K562 (cell line): ENCODE measurements at places on chromosomes 7 and 10. TPM values are rescaled to one million over a fixed set of nuclear protein-coding genes. Genes with fewer than 3 reads are reported as not detected.

- no peaks in the 10 kb centered on the region; the same call in 1 of the 2 replicates for H3K4me1 ChIP-seq
- H3K27ac ChIP-seq: no peak overlapping the region
- DNase-seq: no peak
Measured at GRCh38 chr10:87518937-87519336, 14.2 kb downstream of the MINPP1 start.

DNA sequence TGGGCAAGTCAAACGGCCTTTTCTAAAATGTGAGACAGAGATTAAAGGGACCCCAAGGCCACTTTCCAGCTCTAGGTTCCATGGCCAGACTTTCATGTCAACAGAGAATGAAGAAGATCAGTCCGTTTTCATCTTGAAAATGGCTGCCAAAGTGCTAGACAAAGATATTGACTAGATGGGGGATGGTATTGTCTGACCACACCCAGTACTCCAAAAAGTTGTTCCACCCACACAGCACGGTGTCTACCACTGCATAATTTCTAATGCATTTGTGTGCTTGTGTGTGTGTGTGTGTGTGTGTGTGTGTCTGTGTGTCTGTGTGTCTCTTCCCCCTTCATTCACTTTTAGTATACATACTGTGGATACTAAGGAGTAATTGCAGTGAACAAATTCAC is 1.3 kb downstream of the COL1A2 start:
- H3K4me1 ChIP-seq: peaks cover 7% of the 10 kb centered on the region
- H3K27ac ChIP-seq: peak overlapping the region; percentile 31; the same call in 2 of the 3 replicates
- H3K27me3 ChIP-seq: peaks cover 10% of the 10 kb centered on the region; the same call in 1 of the 2 replicates

GRCh38 chr7:96870934-96871333 is 134.4 kb upstream of the DLX6 start:
- H3K27ac ChIP-seq: no peak overlapping the region
- no peaks in the 10 kb centered on the region for H3K4me1 ChIP-seq
- H3K4me3 ChIP-seq: no peak overlapping the region
- H3K27me3 ChIP-seq: no peaks in the 10 kb centered on the region
- no peak for DNase-seq

GRCh38 chr10:104449391-104449790 is 95.8 kb downstream of the CFAP58 start:
- H3K27me3 ChIP-seq: no peaks in the 10 kb centered on the region
- H3K27ac ChIP-seq: no peak overlapping the region
- DNase-seq: no peak
- no peaks in the 10 kb centered on the region for H3K4me1 ChIP-seq
- no peak overlapping the region for H3K4me3 ChIP-seq

DNA sequence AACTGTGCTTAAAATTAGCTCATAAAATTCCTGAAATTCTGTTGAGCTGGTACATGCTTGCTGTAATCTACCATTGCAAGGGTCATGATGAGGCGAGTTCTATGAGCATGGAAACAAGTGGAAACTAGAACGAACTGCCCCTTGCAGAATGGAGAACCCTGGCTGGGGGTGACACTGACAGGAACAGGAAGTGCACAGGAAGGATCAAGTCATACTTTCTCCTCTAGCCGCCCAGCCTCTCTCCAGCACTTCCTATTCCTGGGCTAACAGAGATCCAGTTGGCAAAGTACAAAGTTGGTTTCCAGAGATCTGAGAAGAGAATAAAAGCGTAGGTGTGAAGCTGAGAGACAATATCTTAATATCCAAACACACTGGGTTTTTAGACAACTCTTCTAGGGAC is 414.2 kb upstream of the PODXL start:
- no peak overlapping the region for H3K27ac ChIP-seq

- no peaks in the 10 kb centered on the region for H3K36me3 ChIP-seq
- H3K4me1 ChIP-seq: peaks cover 2% of the 10 kb centered on the region; the same call in 1 of the 3 replicates
- H3K27ac ChIP-seq: no peak overlapping the region
- H3K4me3 ChIP-seq: no peak overlapping the region
- DNase-seq: no peak
Measured at GRCh38 chr10:84353052-84353803, 24.8 kb downstream of the CCSER2 start.

DNA sequence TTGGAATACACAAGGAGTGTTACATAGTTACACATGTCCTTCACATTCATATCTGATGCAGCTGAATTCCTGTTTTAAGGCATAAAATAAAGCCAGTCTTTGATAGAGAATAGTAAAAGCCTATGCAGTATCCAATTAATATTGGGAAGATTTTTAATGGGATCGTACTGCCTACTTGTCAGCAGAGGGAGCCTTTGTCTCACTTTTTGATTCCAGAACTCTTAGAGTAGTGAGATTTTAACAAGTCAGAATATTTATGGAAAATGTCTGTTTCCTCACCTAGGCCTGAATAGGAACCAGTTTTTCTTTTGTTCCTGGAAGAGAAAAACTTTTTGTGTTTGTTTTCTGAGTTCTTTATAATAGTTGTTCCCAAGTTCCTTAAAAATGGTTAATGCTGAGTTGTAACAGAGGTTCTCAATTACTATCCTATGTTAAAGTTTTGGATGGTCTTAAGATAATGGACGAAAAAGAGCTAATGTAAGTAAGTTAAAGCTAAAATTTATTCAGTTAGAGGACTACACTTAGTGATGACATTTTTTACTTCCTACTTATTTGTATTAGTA is 114.0 kb downstream of the BBS9 start:
- no peaks in the 10 kb centered on the region for H3K27me3 ChIP-seq
- H3K4me1 ChIP-seq: no peaks in the 10 kb centered on the region
- peak; percentile 23 for DNase-seq
- H3K27ac ChIP-seq: no peak overlapping the region
- H3K4me3 ChIP-seq: no peak overlapping the region
- no peaks in the 10 kb centered on the region for H3K36me3 ChIP-seq

DNA sequence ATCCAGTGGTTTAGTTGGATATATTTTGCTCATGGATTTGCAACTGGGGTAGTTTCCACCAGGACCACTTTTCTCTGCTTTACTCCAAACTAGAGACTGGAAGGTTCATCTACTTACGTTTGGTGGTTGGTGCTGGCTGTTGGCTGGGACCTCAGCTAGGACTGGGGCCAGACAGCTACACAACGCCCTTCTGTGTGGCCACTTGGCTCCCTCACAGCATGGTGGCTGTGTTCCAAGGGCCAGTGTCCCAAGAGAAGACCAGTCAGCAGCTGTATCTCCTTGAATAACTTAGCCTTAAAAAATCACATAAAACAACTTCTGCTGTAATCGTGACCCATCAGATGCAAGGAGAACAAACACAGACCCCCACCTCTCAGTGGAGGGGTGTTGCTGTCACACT is 4.2 kb upstream of the KCNH2 start:
- peaks cover 29% of the 10 kb centered on the region for H3K27me3 ChIP-seq
- H3K27ac ChIP-seq: no peak overlapping the region
- no peak for DNase-seq

DNA sequence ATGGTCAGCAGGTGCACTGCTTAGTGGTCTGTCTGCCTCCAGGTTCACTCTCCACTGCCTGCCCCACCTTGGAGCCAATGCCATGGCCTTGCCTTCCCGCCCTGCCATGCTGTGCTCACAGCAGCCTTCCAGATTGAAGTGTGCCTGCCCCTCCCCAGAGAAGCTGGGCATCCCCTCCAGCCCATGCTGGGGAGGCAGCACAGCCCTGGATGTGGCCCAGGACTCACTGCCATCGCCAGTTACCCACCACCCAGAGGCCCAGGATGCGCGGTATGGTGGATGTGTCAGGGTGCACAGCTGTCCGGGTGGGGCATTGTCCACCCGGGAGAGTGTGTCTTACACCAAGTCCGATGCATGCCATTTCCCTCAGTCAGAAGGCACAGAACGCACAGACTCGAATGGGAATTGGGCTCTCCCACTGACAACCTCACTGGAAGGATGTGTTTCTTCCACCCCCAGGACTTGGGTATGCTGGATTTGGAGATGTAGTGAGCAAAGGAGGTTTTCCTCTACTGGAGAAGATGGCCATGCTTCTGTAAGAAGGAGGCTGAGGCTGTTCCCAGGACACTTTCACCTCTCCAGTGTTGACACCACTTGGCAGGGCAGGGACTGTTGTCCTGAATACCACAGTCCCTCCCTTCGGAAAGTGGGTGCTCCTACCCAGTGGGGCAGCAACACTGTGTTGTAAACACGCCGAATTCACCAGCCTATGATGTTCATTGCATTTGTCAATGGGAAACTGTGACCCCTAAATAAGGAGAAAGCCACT is 122.0 kb downstream of the ADARB2 start:
- no peak for DNase-seq
- H3K27ac ChIP-seq: no peak overlapping the region

DNA sequence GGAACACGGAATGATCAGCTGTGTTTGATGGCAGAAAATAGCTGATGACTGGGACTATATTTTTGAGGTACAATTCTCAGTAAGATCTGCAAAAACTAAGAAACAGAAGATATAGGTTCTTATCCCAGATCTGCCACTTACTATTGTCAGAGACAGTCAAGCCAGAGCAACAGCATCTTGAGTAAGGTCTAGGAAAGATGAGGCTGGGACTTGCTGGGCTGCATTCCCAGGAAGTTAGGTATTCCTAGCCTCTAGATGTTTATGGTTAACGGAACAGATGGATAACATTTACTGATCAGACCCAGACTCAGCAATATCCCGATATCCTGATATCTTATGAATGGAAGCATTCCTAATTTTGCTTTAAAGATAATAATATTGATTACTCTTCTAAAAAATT is 68.7 kb upstream of the DNAJB12 start:
- no peaks in the 10 kb centered on the region for H3K27me3 ChIP-seq
- DNase-seq: no peak
- H3K4me3 ChIP-seq: no peak overlapping the region
- H3K4me1 ChIP-seq: no peaks in the 10 kb centered on the region
- no peak overlapping the region for H3K27ac ChIP-seq
- H3K36me3 ChIP-seq: peaks cover 4% of the 10 kb centered on the region; the same call in 2 of the 3 replicates

GRCh38 chr10:119205894-119206602 is 1.3 kb upstream of the GRK5 start:
- peak; percentile 49 for DNase-seq
- peak overlapping the region; percentile 71 for H3K4me3 ChIP-seq
- peaks cover 3% of the 10 kb centered on the region for H3K4me1 ChIP-seq
- H3K27me3 ChIP-seq: no peaks in the 10 kb centered on the region

DNA sequence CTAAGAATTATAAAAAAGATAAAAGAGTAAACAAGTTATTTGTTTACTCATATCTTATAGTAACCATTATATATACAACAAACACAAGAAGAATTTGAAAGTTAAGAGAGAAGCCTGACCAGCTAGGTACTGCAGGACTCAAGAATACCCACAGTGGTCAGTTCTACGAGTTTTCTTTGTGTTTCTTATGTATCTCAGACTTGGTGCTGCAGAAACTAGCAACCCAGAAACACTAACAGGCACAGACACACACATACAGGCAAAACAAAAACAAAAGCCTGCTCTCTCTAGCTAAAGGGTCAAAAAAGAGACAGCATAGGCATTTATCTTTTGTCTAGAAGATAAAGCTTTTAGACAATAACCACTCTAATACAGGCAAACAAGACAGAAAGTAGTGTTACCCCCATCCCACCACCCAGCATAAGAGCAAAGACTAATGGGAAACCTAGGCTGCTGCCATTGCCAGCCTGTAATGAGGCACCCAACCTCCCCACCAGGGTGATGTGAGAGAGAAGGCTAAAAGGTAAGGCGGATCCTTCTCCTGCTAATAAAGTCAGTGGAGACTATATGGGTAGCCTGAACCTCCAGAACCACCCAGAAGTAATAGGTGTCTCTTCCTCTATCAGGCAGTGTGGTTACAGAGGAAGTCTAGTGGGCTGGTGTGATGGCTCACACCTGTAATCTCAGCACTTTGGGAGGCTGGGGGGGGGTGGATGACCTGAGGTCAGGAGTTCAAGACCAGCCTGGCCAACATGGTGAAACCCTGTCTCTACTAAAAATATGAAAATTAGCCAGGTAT is 113.9 kb downstream of the DNAJC1 start:
- no peaks in the 10 kb centered on the region for H3K27me3 ChIP-seq
- 0 out of 3 replicates have a peak, but pooled peaks cover 5% of the 10 kb centered on the region for H3K36me3 ChIP-seq
- no peaks in the 10 kb centered on the region; the same call in 1 of the 3 replicates for H3K4me1 ChIP-seq
- no peak overlapping the region for H3K27ac ChIP-seq

GRCh38 chr7:22949944-22950343 is 64.0 kb downstream of the HYCC1 start:
- no peak overlapping the region for H3K27ac ChIP-seq
- DNase-seq: no peak
- H3K4me3 ChIP-seq: no peak overlapping the region
- peaks cover 14% of the 10 kb centered on the region; the same call in 2 of the 3 replicates for H3K36me3 ChIP-seq
- no peaks in the 10 kb centered on the region for H3K27me3 ChIP-seq

DNA sequence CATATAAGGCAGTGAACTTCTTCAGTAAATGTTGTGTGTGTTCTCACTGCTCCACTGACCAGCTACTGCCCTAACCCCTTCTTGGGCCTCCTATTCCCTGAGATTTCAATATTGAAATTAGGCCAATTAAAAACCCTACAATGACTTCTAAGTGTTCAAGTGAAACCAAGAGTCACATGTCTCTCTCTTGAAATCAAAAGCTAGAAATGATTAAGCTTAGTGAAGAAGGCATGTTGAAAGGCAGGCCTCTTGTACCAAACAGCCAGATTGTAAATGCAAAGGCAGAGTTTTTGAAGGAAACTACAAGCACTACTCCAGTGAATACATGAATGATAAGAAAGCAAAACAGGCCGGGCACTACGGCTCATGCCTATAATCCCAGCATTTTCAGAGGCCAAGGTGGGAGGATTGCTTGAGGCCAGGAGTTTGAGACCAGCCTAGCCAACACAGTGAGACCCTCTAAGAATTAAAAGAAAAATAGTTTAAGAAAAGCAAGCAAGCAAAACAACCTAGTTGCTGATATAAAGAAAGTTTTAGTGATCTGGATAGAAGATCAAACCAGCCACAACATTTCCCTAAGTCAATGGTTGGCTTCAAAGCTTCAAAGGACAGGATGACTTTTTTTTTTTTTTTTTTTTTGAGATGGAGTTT is 22.3 kb downstream of the BRAF start:
- DNase-seq: no peak
- H3K36me3 ChIP-seq: no peaks in the 10 kb centered on the region; the same call in 2 of the 3 replicates
- H3K27me3 ChIP-seq: no peaks in the 10 kb centered on the region

DNA sequence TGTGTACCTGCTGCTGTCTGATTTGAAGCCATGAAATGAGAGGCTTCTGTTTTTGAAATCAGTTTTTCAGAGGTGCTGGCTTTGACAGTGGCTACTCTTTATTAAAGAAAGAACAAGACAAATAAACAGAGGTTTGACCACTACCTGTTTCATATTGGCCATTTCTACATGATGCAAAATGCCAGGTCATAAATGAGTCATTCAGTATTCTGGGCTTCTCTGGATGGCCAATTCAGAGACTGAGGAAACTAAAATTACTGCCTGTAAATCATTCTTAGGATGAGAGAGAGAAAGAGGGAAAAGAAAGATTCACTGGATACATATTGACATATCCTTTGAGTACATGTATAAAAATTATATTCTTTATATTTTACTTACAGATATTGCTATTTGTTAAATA is 303.3 kb upstream of the ETV1 start:
- H3K4me3 ChIP-seq: no peak overlapping the region
- DNase-seq: no peak
- H3K27me3 ChIP-seq: no peaks in the 10 kb centered on the region
- H3K4me1 ChIP-seq: no peaks in the 10 kb centered on the region

The GIMAP1 gene
- polyA plus RNA-seq: 0.04 TPM in 1 of 2 replicates, not detected in the other

The LFNG gene
- 0.25 and 0.28 TPM in 2 replicates for polyA plus RNA-seq

The ASZ1 gene
- polyA plus RNA-seq: not detected in 2 replicates

The MNX1 gene
- 4.0 and 5.9 TPM in 2 replicates for polyA plus RNA-seq
